ENCODE measurements at places on chromosomes 4 and X.

GRCh38 chr4:165326831-165327210 is 648 bp upstream of the MSMO1 start:
- no peak for DNase-seq

DNA sequence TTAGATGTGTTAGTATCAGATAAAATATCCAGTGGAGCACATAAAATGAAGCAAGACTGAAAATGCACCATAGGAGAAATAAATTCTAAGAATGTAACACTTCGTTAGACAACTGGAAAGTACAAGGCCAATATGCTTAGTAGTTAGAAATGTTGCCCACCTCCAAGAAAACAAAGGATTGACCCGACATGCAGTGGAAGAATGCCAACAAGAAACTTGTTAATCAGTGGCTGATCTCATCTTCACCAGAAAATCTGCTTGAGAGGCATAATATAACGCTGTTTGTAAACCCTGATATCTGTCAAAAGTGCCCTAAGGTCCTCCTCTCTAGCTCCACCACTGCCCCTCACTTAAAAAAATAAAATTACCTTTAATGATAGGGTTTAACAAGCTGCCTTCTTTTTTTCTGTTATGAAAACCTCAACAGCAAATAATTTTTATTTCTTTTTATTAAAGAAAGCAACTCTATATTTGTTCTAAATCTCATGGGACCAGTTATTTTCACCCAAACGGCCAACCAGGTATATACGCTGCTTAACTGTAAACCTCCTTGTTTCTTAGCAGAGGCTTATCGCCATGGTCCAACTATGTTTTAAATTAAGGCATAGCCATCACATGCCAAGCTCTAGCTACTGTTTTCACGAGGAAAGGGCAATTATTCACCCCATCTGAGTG is 1.8 kb downstream of the RASGEF1B start:
- DNase-seq: no peak

DNA sequence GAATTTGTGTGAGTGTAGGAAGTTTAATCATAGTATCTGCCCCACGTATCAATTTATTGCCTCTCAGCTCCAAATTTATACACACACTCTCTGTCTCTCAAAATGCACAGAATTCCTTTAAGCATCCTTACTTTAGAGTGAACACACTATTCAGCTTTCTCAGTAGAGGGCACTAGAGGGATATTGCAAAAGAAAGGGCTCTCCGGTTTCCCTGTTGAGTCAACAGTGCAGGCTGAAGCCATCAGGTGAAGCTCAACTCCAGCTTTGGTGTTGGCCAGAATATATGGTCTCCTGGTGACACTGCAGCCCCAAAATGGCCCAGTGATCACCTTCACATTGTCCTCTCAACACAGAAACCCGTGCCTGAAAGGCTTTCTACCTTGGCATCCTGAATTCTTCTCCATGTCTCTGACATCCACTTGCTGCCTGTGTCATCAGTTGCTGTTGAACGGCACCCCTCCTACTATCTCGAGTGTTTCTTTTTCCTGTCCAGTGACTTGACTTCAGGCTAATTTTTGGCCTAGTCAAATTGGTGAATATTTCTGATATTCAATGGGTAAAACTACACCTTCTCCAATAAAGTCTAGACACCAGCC is 670.5 kb downstream of the GABRG1 start:
- DNase-seq: no peak

DNA sequence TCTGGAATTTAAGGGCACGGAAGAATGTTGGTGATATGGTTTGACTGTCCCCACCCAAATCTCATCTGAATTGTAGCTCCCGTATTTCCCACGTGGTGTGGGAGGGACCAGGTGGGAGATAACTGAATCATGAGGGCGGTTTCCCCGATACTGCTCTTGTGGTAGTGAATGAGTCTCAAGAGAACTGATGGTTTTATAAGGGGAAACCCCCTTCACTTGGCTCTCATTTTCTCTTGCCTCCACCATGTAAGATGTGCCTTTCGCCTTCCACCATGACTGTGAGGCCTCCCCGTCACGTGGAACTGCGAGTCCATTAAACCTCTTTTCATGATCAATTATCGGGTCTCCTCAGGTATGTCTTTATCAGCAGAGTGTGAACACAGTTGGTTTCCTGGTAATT is 25.6 kb upstream of the DHRSX start:
- DNase-seq: no peak

GRCh38 chrX:116213262-116213661 is 42.7 kb downstream of the AGTR2 start:
- no peak for DNase-seq

GRCh38 chr4:83389037-83389720 is 54.5 kb upstream of the HPSE start:
- DNase-seq: no peak

- DNase-seq: no peak
Measured at GRCh38 chr4:174036576-174036975, 246.9 kb downstream of the FBXO8 start.

DNA sequence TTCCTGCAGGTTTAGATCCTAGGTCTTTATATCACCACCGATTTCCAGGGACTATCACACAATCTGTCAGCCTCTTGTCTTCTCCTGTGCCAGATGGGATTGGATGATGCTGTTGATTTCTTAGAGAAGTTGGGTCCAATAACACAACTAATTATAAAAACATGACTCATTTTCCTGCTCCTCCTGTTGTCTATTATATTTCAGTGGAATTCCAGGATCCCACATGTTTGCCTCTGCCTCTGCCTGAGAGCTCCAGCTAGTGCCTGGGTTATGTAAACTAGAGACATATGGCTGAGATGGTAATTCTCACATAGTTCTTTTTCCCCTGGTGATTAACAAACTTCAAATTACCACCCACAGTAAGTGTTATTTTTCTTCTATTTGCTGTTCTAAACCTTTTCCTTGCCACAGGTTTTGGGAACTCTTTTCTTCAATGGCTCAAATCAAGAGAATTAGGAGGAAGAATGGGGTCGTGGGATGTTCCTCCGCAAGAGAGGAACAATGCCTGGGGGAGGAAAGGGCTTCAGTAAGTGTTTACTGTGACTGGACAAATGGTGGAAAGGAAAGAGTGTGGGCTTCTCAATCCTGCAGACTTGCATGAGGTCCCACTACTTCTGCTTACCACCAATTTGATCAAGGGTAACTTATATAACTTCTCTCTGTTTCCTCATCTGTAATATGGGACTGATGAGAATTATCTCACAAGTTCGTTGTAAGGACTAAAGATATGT is 3.4 kb upstream of the HOPX start:
- DNase-seq: no peak
